NCI-H446 treated with DMSO at 0.1 percent for 48 hours (cell line): ENCODE measurements at places on chromosomes 2 and 18.
A peak's percentile ranks its signal among the peaks of the same experiment; 100 is the strongest.

- no peak for DNase-seq
Measured at GRCh38 chr18:74662622-74663021, 65.0 kb downstream of the ZNF407 start.

- no peak for DNase-seq
Measured at GRCh38 chr2:46537624-46538295, 58.4 kb downstream of the TMEM247 start.

- DNase-seq, result no peak
Measured at GRCh38 chr18:24086082-24086481, 52.8 kb upstream of the CABYR start.

- no peak for DNase-seq
Measured at GRCh38 chr2:229287823-229288222, 16.7 kb upstream of the PID1 start.

DNA sequence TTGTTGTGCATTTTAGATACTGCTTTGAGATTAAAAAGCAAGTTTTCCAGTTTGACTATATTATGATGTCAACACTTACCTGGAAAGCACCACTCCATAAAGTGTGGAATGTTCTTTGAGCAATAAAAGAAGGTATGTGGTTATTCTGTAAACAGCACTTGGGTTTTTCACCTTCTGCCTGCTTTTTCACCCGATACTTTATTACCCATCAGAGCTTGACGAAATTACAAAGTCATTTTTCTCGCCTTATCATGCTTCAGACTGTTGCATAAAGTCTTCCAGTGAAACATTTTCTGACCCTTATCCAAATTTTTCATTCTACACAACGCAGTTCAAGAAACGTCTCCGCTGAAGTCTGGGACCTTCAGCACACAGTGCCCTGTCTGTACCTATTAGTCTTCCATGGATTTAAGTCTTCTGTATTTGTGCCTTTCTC is 25.2 kb downstream of the CAB39 start:
- DNase-seq, result no peak

- DNase-seq, result peak; percentile 62
Measured at GRCh38 chr2:209473930-209474419, 50.1 kb downstream of the MAP2 start.

- DNase-seq, result no peak
Measured at GRCh38 chr2:186456941-186457340, 29.1 kb upstream of the ZC3H15 start.

- no peak for DNase-seq
Measured at GRCh38 chr2:75459565-75460310, 101.0 kb downstream of the EVA1A start.

DNA sequence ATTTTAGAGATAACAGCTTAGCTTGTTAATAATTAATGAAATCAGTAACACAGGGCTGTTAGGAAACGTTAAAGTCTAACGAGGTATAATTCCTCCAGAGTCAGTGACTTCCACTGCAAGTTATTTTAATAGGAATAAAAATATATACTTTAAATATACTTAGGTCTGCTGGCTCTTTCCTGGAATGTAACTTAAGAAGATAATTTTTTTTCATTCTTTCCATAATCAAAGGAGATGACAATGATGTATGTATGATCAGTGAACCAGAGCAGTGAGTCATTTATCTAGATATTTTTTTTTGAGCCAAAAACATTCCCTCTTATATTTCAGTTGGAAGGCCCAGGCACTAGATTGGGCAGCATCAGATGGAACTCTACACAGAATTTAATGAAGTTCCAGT is 104.2 kb upstream of the LYPD1 start:
- DNase-seq, result no peak

- no peak for DNase-seq
Measured at GRCh38 chr2:27070653-27071276, 689 bp downstream of the OST4 start.

DNA sequence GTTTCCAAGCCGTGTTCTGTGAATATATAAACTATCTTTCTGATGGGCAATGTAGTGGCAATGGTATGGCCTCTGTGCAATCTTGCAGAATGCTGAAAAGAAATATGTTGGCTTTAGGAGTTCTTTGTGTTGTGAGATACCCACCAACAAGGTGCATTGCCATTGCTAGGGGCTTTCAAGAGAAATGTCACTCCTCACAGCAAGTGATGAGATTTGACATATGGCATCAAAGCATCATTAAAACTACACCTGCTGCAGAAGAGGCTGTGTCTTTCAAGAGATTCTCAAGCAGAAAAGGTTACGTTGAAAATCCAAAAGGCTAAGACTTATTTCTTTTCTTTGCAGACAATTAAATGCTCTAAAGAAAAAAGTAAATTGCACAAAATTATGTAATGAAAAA is 1110.8 kb downstream of the CBLN2 start:
- DNase-seq, result no peak

DNA sequence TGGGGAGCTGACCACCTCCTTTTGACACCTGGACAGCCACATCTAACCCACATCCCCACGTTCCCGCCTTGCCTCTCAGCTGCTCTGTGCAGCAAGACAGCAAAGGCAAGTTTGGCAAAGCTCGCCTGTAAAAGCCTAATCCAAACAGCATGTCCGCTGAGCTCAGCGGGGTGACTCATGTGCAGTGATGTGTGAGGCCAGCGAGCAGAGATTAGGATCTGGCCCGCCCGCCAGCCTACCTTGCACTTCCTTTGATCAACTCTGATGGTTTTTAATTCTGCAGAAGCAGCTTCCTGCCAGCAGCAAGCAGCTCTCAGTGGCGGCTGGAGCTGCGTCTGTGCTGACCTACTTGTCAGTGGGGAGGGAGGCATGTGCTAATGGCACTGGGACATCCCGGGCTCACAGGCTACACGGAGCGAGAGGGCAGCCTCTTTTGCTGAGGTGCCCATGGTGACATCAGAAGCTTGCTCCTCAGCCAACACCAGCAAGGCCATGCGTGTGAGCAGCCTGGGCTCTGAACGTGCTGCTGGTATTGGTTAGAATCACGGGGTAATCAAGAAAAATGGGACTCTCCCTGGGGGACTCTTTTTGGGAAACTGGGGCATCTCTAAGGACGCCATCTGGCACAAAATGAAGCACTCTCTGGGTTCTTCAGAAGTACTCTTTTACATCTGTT is 36.0 kb upstream of the EML4 start:
- DNase-seq, result peak; percentile 69

DNA sequence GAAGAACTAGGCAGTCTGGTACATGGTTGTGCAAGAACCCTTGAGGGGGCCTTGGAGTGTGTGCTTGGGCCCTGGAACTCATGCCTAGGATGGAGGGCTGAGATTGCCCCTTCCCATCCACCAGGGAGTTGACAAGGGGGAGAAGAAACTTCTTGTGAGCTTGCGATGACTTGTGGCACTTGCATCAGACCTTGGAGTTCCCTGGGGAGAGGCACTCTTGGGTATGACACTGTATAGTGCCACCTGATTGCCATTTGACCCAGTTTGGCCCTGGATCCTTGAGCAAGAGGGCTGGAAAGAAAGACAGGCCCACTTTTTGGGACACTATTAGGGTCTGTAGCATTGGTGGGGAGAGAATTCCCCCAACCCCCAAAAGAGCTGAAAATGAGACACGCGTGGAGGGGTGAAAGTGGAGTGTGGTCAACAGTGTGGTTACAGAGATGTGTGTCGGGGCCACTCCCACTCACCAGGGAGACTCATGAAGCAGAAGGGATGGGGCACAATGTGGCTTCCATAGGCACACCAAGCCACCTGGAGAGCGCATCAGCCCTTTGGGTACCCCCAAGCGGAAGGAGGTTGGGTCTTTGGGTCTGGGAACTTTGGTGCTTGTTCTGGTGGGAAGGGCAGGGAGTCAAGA is 101.3 kb downstream of the MSH2 start:
- no peak for DNase-seq

GRCh38 chr18:24964216-24964615 is 387.8 kb downstream of the ZNF521 start:
- DNase-seq, result no peak

- DNase-seq, result no peak
Measured at GRCh38 chr18:58132595-58133261, 88.7 kb downstream of the NEDD4L start.

DNA sequence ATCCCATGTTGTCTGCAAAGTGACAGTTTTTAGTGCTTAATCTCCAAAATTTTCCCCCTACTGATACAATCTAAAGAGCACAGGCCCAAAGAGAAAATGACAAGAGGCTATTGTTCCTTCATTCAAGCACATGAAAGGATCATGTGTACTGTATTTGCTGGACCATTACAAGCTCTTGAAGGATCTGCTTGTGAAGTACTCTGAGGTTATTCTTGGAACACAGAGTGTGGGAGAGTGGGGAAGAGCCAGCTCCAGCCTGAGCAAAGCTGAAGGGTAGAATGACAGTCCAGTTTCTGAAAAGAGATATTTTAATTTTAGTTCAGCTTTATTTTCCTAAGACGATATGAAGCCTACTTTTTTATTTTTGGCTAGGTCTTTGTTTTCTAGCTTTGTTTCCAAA is 112.2 kb downstream of the GALNT3 start:
- DNase-seq, result no peak

- DNase-seq, result no peak
Measured at GRCh38 chr2:30641765-30642345, 165.4 kb downstream of the CAPN13 start.

DNA sequence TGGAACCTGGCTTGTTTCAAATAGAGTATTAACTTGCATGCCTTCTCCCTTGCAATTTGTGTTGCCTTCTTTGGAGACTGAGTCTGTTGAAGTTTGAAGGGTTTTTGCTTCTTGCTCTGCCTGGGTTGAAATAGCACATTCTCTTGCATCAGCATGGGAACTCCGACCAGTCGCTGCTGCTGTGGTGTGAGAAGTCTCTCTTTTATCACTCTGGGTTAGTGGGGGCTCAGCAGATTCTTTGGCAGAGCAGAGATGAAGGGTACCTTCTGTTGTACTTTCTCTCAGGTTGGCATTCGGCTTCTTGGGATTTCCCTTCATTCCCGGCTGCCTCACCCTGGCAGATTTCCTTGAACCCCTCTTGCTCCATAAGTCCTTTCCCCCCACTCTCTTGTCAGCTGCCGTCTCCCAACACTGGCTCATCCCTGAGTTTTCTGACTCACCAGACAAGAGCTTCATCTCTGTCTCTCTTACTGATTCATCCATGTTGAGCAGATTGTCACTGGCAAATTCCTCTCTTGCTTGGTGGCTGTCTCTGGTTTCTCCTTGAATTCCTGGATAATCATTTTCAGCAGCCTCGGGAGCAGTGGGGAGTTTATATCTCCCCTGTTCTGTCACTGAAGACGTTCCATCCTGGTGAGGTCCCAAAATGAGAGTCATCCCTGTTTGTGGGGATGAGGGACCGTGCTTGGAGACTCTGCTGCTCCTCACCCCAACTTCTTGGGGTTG is 49.9 kb downstream of the ALPK2 start:
- no peak for DNase-seq

GRCh38 chr2:60000686-60001085 is 552.8 kb downstream of the BCL11A start:
- DNase-seq, result no peak

- DNase-seq, result no peak
Measured at GRCh38 chr2:128444816-128445522, 126.3 kb upstream of the HS6ST1 start.

GRCh38 chr2:51003345-51004192 is 28.4 kb downstream of the NRXN1 start:
- DNase-seq, result no peak

- peak; percentile 89 for DNase-seq
Measured at GRCh38 chr2:54871457-54872107, 148.1 kb downstream of the EML6 start.

DNA sequence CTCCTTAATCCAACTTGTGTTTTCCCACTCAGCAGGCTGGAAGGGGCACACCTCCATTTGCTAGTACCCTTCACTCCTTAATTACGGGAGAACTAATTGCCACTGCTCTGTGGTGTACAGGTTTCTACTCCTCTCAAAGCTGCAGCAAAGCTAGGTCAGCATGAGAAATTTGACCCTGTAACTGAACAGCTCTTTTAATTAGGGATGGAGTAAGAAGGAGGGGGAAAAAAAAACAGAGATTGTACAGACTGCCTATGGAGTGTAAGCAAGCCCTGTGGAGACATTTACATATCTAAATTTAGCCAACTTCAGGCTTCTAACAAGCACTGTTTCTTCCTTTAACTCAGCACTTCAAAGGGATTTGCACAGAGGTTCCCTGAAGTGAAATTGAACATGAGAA is 629.7 kb upstream of the SETBP1 start:
- no peak for DNase-seq

DNA sequence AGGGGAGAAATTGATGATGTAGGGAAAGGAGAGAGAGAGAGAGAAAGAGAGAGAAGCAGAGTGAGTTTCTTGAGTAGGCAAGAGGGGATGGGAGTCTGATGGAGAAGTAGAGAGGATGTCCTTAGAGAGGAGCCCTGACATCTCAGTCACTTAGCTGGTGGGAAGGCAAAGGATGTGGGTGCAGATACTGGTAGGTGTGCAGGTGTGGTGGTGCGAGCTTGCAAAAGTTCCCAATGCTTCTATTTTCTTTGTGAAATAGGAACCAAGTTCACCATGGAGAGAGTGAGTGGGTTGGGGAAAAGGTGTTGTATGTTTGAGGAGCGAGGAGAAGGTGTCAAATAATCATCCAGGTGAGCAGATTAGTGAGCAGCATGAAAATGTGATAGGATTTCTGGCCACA is 26.5 kb upstream of the POLE4 start:
- no peak for DNase-seq

DNA sequence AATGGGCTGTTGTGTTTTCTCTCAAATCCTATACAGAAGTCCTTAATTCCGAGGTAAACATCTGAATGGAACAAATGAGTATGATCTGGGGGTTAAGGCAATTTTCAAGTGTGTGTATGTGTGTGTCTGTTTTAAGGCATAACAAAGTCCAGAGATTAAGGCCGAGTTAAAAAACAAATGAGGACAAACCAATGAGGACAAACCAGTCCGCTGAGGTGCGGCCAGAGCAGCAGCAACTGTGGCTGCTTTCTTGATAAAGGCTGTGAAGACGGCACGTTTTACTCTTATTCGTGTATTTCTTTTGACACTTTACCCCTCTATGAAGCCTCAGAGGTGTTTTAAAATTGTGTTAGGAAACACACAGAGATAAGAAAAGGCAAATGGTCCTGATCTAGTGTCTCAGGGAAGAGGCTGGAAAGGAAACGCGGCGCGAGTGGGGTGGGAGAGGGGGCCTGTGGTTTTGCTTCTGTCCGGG is 495 bp upstream of the GULP1 start:
- no peak for DNase-seq

DNA sequence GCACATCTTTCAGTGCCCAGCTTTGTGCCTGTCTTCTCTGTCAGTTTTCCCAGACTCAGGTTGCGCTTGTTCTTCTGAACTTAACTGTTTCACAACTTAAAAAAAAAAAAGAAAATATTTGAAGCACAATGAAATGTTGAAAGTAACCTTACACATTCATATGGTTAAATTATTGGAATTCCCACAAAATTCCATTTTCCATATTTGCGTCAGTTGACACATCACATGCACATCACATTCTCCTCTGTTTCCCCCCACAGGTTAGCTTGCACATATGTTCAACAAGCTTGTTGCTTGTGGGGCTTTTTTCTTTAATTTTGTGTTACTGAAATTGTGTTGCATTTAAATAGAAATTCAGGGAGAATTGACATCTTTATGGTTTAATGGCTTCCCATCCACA is 8.3 kb downstream of the MYO1B start:
- DNase-seq, result no peak

- no peak for DNase-seq
Measured at GRCh38 chr2:150467621-150467963, 19.9 kb downstream of the RND3 start.
